NCI-H1105 (cell line): ENCODE measurements at places on chromosomes 4 and X.
A peak's percentile ranks its signal among the peaks of the same experiment; 100 is the strongest.

DNA sequence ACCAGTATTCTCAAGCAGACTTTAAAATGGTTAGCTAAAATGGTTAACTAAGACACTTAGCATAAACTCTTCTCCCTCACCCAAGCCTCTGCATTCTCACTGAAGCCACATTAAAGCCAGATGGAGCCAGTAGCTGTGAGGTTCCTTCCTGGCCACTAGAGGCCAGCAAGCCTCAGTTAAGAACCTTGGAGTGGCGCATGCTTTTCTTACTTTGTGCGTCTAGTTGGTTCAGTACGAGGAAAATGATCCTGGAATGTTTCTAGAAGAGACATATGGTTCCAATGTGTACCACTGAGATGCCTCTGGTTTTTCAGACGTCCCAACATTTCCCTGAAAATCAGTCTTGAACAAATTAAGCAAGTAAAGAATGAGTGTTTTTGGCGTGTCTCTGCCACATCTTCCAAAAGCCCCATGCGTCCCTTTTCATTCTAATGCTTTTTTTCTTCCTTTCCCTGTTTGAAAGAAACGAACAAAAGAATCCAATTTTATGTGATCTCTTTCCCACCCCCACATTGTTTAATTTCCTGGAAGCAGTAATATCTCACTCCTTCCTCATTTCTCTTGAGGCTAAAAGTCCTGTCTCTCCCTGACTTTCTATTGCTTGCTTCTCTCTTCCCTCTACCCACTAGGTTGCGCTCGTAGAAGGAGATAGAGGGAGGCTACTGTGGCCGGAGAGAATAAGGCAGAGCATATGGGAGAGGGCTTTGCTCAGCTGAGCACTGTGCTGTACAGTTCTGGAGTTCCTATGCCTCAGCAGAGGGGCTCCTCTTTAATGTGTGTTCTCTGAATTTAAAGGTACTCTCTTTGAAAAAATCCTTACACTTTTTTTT, 82.9 kb upstream of the TAB3 start:
- no peak for DNase-seq

DNA sequence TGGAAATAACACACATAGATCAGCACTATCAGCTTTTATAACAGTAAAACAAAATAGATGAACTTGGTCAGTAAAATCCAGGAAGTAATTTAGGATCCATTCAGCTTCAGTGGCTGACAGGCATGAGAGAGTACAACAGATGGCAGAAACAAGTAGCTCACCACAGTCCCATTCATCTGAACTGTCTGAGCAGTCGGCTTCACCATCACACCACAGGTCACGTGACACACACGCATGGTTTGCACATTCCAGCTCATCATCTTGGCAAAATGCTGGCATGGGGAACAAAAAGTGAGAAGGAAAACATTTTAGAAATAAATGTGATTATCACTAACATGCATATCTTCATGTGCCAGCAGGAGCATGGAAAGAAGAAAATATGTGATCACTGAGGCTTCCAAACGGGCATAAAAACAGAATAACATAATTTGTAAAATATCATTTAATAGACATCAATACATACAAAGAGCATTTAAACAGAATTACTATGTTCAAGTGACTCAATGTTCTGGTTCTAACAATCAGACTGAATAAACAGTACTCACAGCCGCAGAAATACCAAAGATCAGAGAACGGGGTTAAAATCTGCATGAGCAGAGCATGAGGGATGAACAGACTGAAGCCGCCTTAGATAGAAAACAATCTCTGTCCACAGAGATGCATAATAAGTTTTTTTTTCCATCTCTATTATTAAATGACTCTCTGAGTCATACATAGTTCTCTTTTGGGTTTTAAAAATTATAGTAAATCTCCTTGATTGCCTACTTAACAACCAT, 158.1 kb downstream of the ATP10D start:
- no peak for DNase-seq

DNA sequence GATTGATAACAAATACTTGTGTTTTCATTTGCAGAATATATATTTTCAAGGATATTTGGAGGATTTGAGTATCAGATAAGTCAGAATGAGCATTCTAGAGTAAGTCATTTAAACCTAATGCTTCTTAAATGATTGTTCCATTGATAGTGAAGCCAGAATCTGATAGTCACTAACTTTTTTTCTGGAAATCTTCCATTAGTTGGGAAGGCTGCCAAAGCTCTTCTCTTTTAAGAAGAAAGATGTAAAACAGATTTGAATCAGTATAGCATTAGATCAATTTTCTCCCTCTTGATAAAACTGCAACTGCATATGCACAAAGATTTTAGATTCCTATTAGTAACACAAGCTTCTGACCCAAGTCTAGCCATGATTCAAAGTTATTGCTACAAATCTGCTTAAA, 256.7 kb downstream of the SPOCK3 start:
- no peak for DNase-seq

GRCh38 chr4:179601671-179602070, 2159.4 kb upstream of the AGA start:
- peak; percentile 17 for DNase-seq

- no peak for DNase-seq
Measured at GRCh38 chrX:23797371-23798128, 14.6 kb downstream of the SAT1 start.

- DNase-seq: peak; percentile 29
Measured at GRCh38 chrX:18151649-18152048, 69.0 kb downstream of the BEND2 start.

- DNase-seq: no peak
Measured at GRCh38 chr4:170671171-170671570, 581.4 kb upstream of the AADAT start.

DNA sequence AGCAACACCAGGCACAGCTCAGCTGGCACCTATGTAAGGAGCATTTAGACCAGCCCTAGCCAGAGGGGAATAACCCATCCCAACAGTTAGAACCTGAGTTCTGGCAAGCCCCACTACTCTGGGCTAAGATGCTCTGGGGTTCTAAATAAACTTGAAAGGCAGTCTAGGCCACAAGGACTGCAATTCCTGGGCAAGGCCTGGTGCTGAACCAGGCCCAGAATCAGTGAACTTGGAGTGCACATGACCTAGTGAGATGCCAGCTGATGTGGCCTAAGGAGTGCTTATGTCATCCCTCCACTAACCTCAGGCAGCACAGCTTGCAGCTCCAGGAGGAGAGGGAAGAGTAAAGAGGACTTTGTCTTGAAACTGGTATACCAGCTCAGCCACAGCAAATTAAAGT, 7.6 kb upstream of the PRRG3 start:
- DNase-seq: no peak

- no peak for DNase-seq
Measured at GRCh38 chr4:3347871-3348270, 55.0 kb downstream of the RGS12 start.

DNA sequence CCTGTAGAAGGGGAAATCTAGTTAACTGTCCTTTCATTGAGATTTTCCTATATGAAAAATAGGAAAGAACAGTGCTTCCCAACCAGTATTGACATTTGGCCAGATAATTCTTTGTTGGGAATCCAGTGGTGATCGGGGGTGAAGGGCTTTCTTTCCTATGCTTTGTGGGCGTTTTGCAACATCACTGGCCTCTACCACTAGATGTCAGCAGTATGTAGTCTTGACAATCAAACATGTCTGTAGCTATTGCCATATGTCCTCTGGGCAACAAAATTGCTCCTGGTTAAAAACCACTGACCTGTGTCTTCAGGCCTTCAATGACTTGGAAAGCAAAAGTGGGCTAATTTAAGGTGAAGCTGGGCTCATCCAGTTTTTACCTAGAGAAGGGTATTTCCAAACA, 658.5 kb downstream of the DACH2 start:
- DNase-seq: no peak
